ENCODE measurements at places on chromosomes 16 and 17.

- DNase-seq, result no peak
These were observed 204.3 kb downstream of the RAB11FIP4 start for GRCh38 chr17:31595666-31596381.

- no peak for DNase-seq
These were observed 467.1 kb downstream of the SOX9 start for GRCh38 chr17:72587773-72588511.

DNA sequence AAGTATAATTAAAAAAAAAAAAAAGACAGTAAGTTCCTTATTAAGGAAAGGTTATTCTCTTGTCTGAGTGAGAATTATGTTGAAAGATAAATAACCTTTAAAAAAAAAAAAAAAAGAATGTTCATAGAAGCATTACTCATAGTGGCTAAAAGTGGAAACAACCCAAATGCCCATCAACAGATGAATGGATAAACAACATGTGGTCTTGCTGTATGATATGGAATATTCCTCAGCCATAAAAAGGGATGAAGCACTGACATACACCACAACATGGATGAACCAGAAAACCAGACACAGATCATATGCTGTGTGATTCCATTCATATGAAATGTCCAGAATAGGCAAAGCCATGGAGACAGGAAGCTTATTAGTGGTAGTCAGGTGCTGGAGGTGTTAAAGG is 9.2 kb upstream of the CCNF start:
- no peak for DNase-seq

DNA sequence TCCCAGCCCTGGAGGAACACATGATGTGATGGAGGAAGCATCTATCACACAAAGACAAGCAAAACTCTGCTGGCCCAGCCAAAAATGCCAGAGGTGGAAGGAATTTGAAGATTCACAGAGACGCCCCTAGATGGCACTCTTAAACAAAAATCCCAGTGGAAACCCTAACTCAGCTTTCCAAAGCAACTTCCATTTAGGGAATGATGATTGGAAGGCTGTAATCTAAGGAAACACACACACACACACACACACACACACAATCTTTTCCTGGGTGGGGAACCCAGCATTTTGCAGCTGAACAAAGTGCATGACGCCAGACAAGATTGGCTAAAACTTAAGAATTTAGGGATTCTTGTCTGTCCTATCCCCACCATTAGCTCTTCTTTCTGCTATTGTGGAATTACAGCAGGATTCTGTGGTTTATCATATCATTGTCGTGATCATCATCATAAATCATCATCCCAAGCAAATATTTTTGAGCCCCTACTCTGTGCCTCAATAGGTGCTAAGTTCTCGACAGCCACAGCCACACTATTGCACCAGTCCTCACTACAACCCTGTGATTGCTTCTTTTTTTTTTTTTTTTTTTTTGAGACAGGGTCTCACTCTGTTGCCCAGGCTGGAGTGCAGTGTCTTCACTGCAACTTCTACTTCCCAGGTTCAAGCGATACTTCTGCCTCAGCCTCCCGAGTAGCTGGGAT is 1.6 kb upstream of the LDAF1 start:
- DNase-seq, result peak; percentile 61

DNA sequence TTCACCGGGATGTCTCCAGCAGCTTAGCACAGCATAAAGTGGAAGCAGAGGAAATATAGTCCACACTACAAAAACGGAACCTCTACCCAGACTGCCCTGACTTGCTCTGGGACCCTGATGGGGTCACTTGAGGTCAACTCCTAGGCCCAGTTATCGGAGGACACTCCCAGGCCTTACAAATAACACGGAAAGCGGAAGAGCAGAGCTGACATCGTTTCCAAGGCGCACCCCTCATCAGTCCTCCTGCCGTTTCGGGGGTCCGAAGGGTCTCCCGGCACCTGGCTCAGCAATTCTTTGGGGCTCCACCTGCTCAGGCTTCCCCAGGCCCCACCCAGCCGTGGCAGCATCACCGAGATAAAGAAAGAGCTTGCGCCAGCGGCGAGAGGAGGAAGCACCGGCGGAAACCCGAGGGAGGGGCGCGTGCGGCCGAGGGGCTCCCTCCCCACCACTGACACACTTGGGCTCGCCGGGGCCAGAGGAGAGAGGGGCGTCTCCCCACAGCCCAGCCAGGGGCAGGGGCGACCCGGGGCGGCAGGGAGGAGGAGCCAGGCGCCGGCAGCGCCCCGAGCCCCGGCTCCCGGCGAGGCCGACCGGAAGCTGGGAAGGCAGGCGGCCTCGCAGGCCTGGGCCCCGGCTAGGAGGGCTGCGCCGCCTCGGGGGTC is 727 bp downstream of the CORO7 start:
- no peak for DNase-seq

- no peak for DNase-seq
These were observed 503.9 kb downstream of the CDH11 start for GRCh38 chr16:64617836-64618476.

DNA sequence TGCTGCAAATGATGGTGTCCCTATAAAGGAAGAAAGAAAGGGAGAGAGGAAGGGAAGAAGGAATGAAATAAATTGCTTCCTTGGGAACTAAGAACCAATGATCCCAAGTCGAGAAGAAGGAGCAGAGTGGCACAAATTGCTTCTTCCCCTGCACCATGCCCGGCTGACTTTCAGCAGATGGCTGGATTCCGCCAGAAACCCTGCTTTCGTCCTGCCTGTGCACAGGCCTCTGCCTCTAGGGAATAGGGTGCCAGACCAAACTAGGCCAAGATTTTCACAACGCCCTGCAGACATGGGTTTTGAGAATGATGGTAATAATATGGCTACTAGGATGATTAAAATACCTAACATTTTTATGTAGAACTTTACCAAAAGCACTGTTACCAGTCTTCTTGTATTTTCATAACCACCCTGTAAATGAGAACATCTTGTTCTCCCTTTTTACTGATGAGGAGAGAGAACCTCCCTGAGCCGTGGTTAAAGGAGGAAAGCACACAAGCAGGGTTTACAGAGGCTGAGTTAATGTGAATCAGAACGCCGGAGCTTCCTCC is 122.1 kb upstream of the HSBP1 start:
- no peak for DNase-seq

DNA sequence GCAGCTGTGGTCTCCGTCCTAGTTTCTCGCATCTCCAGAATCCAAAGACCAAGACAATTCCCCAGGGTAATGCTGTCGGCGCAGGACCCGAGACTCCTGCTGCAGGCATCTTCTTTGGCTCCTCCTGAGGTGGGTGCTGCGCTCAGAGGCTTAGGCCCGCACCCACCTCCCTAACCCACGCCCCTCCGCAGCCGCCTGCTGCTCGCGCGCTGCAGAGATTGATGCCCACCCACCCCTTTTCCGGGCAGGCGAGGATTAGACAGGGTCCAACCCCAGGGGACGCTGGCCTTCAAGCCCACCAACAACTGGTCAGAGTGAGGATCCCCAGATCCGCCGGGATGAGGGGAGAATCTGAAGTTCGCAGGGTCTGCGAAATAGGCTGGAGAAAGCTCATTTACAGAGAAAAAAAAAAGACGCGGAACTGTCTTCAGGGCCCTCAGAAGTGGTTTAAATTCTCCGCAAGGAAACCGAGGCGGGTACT is 27.9 kb downstream of the SLFN11 start:
- no peak for DNase-seq

DNA sequence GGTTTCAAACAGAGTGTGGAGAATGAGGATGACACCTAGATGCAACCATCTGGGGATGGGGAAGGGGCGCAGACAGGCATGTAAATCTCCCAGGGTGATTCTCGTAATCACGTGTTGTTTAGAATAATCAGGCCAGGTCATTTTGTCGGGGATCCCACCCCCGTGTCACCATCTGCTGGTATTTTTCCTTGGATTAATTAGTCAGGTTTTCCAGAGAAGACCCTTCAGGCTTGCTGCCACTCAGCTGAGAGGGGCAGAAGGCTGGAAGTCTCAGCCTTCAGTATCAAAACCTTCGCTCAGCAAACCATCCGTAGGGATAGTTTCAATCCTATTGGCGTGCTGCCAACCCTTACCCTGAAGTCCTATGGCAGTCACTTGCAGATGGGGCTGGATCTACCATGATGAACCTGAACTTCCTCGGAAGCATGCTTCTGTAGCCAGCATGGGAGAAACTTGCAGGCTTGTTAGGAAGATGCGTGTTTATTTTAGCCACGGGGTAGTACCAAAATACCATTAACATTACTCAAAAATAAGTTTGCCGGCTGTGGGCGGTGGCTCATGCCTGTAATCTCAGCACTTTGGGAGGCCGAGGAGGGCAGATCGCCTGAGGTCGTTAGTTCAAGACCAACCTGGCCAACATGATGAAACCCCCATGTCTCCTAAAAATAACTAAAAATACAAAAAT is 7.5 kb upstream of the ADCY9 start:
- DNase-seq, result no peak

GRCh38 chr17:41967141-41967920 is 736 bp downstream of the CNP start:
- peak; percentile 94 for DNase-seq

GRCh38 chr17:28368306-28368831 is 1.7 kb downstream of the VTN start:
- DNase-seq, result no peak

DNA sequence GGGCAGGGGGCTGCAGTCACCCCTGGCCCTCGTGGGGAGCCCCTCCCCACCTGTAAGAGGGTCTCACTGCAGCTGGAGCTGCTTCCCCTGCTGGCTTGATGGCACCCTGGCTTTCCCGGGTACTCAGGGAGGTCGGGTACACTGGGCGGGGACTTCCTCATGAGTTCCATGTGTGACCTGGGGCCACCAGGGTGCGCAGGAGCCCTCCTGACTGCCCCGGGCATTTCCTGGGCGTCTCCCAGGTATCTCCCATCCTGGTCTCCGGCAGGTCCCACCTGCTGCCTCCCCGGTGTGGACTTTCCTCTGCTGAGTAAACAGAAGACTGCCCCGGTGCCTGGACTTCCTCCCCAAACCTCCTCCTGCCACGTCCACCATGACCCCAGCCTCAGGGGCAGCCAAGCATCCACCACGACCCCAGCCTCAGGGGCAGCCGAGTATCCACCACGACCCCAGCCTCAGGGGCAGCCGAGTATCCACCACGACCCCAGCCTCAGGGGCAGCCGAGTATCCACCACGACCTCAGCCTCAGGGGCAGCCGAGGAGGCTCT is 40.9 kb downstream of the CBFA2T3 start:
- no peak for DNase-seq

DNA sequence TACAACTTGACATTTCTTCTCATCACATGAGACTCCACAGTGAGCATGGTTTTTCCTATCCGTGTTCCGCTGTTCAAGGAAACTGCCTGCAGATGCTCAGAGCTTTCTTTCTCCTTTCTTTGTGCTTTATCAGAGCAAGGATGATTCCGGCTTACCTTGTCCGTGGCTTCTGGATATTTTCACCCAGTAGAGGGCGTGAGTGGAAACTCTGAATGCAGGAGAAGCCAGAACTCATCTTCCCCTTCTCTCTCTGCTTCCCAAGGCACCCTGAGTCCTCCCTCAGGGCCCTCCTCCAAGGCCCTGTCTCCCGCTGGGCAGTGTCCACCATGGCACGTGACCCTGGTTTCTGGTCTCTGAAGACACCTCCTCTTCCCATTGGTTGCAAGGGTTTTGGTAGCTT is 721.1 kb upstream of the RBFOX1 start:
- no peak for DNase-seq
